Omental fat pad (tissue), 4 donors: ENCODE measurements at places on chromosomes 6 and 20. TPM values are rescaled to one million over a fixed set of nuclear protein-coding genes. Genes with fewer than 3 reads are reported as not detected.
A peak's percentile ranks its signal among the peaks of the same experiment; 100 is the strongest.

- no peak for DNase-seq
These were observed 73.6 kb downstream of the ERMARD start for GRCh38 chr6:169824848-169825557.

DNA sequence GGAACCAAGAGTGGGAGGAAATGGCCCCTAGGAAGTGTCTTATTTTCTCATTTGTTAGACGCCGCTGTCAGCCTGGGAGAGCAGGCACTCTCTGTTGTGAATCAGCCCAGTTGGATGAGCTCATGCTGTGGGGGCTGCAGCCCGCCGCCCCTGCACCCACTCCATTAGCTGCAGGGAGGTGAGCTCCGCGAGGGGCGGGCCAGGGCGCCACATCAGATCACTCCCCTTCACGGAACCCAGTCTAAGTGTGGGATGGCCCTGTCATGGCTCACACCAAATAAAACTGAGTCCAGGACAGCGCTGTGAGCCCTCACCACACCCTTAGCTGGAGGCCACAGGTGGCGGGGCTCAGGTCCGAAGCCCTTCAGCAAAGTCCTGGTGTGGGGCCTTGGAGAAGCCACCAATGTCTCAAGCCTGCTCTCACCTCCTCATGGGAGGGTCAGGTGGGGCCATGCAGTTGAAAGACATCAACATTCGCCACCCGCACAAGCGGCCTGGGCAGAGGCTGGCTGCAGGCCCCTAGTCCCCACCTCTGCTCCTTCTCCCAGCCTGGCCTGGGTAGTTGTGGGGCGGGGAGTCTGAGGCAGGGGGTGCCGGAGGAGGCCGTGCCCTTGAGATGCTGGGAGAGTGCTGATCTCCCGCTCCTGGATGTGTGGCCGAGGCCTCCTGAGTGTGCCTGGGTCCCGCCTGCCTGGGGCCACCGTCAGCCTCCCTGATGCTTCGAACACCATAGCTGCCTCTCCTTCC lies 66.2 kb upstream of the SLCO4A1 start:
- DNase-seq = no peak

- DNase-seq = no peak
These were observed 73.9 kb upstream of the BACH2 start for GRCh38 chr6:90370493-90370959.

- no peak for DNase-seq
These were observed 174.3 kb downstream of the CDKAL1 start for GRCh38 chr6:20708367-20709124.

- DNase-seq = peak; percentile 80
These were observed 4.2 kb upstream of the NTSR1 start for GRCh38 chr20:62704341-62704948.

OVOL2 gene
- not detected for total RNA-seq

AFG1L gene
- 2.4 TPM for total RNA-seq
